NCI-H446 treated with DMSO at 0.1 percent for 48 hours (cell line): ENCODE measurements at places on chromosomes 1 and 21.

DNA sequence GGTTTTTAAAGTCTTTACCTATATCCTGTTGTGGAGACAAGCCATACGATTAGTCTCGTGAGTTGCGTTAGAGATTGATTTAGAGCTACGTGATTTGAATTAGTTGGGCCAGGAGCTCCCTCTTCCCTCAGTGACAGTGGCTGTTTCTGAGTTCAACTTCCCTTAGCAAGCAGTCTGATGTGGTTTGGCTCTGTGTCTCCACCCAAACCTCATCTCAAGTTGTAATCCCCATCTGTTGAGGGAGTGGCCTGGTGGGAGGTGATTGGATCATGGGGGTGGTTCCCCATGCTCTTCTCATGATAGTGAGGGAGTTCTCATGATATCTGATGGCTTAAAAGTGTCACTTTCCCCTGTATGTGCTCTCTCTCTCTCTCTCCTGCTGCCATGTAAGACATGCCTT lies 192.9 kb upstream of the PTGFR start:
- peak; percentile 68 for DNase-seq

DNA sequence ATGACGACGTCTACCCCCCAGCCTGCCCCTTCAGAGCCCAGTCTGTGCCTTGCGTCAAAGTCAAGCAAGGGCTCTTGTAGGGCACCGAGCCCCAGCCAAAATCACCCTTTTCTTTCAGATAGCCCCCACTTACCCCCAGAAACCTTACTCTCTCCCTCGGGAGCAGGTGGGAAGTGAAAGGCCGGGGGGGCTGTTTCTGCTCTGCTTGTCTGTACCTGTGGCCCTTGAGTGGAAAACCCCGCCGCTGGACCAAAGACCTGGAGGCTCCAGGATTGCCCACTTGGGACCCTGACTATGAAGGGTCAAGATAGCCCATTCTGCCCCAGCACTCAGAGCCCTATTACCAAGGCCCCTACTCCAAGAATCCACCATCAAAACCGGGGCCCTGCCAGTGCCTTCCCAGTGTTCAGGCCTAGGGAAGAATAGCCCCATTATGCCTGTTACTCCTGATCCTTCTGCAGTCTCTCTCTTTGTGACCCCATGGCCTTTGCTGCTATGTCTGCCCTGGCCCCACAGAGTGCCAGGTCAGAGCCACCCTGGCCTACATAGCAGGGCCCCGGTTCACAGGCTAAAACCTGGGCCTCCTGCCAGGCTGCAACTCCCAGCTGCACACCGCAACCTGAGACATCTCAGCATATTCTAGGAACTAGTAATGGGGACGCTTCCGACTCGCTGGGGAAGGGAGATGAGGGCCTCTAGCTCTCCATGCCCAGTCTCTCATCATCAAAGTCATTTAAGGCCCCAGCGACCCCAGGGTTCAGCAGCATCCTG lies 22.2 kb upstream of the HPDL start:
- DNase-seq = no peak

- no peak for DNase-seq
Measured at GRCh38 chr1:50426108-50426700, 3.0 kb upstream of the DMRTA2 start.

DNA sequence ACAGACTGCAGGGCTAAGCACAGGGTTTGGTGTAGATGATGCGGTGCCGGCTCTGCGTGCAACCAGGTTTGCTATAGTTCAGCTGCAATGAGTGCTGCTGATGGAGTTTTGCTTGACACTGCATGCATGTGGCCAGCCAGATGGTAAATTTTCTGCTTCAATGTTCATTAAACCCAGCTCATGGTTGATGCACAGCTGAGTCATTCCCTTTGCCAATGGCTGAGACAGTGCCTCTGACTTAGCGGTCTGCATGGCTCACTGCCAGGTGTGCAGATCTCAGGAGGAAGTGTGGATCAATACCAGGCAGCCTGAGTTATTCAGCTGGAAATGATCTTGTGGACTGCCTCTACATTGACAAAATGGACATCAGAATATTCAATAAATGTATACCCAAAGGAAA lies 172.7 kb upstream of the ZP4 start:
- peak; percentile 97 for DNase-seq

GRCh38 chr21:21158376-21158918 lies 160.2 kb downstream of the NCAM2 start:
- DNase-seq = no peak

- DNase-seq = no peak
Measured at GRCh38 chr1:235291599-235292091, 36.3 kb downstream of the ARID4B start.

- no peak for DNase-seq
Measured at GRCh38 chr21:36733857-36734256, 34.9 kb downstream of the SIM2 start.

DNA sequence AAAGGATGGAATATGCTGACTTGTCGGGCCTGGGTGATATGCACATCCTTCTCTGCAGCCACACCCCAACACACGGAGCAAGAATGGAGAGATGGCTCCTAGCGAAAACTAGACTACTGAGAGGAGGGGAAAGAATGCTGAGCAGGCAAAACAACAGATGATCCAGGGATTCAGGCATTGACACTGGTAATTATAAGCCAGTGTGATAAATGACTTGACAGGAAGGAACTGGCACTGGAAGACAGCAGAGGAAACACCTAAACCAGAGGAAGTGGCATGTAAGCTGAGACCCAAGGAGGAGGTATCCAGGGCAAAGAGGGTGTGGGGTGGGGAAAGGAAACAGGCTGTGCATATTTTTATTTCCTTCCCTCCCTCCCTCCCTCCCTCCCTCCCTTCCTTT lies 31.7 kb upstream of the KHDRBS1 start:
- no peak for DNase-seq

DNA sequence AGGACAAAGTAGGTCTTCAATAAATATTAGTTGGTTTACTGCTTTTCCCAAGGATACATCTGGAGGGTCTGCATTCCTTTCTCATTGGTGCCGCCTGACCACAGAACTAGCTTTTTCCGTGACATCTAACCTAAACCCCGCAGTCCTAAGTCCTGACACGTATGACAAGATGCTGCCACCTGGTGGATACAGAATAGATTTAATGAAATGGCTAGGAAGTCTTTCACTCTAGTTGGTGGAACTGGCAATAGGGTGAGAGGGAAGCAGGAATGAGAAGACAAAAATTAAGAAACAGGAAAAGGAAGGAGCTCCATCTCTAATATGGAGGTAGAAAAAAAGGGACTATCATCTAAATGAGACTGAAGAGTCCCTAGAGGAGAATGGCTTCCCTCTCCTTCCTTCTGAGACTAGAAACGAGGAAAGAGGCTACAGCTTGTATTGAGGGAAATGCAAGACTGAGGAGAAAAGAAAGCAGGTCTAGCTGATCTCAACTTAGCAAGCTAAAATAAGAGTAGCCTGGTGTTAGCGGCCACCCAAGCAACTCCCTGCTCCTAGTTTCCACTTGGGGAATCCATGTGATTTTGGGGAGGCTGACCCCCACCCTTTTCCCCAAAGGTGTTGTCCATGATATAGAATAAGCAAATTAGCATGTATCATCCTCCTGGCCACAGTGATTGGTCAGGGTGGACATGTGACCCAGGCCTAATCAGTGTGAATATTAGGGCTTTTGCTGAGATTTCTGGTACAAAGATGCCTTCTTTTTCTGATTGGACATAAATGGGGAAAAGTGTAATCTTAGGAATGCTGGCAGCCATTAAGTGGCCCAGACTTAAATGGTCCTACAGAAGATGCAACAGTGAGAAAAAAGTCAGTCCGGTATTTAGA lies 5.9 kb downstream of the RFX5 start:
- DNase-seq = peak; percentile 68

GRCh38 chr1:29639156-29639736 lies 402.9 kb downstream of the PTPRU start:
- no peak for DNase-seq

GRCh38 chr1:235950318-235950717 lies 83.6 kb upstream of the LYST start:
- DNase-seq = no peak

- no peak for DNase-seq
Measured at GRCh38 chr1:66247415-66248208, 286.3 kb upstream of the SGIP1 start.

- DNase-seq = no peak
Measured at GRCh38 chr1:40789342-40789598, 5.7 kb downstream of the KCNQ4 start.

GRCh38 chr1:19484798-19485361 lies 459 bp downstream of the CAPZB start:
- DNase-seq = no peak

- no peak for DNase-seq
Measured at GRCh38 chr1:147579532-147579931, 38.2 kb downstream of the BCL9 start.

- no peak for DNase-seq
Measured at GRCh38 chr1:29234471-29234870, 1.9 kb upstream of the PTPRU start.

DNA sequence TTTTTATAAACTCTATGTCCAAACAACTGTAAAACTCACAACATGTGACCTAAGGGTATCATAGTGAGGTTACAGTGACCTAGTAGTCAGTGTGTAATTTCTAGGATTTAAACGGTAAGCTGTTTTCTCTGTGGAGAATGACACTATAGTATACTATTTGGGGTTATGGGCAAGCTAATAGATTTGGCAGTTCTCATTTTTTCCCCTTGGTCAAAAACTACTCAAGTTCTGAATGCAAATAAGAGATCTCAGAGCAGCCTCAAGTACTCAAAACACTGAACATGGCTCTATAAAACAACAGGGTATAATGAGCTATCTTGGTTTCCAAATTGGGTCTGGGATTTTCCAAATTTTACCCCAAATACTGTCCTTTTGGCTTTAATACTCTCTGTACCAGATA lies 88.5 kb upstream of the HMCN1 start:
- DNase-seq = no peak

GRCh38 chr1:10644307-10645128 lies 151.9 kb downstream of the CASZ1 start:
- no peak for DNase-seq

- DNase-seq = no peak
Measured at GRCh38 chr1:52669696-52670095, 28.5 kb downstream of the COA7 start.

- no peak for DNase-seq
Measured at GRCh38 chr21:44304877-44305293, 5.0 kb downstream of the PFKL start.

DNA sequence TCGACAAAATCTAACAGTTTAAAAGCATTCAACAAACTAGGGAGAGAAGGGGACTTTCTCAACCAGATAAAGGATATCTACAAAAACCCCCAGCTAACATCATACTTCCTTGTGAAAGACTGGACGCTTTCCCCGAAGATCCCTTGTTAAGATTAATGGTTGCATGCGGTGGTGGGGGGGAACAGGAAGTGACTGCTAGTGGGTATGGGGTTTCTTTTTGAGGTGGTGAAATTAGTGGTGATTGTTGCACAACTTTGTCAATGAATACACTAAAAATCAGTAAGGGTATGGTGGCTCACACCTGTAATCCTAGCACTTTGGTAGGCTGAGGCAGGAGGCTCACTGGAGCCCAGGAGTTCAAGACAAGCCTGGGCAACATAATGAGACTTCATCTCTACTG lies 26.9 kb upstream of the EYA3 start:
- no peak for DNase-seq

DNA sequence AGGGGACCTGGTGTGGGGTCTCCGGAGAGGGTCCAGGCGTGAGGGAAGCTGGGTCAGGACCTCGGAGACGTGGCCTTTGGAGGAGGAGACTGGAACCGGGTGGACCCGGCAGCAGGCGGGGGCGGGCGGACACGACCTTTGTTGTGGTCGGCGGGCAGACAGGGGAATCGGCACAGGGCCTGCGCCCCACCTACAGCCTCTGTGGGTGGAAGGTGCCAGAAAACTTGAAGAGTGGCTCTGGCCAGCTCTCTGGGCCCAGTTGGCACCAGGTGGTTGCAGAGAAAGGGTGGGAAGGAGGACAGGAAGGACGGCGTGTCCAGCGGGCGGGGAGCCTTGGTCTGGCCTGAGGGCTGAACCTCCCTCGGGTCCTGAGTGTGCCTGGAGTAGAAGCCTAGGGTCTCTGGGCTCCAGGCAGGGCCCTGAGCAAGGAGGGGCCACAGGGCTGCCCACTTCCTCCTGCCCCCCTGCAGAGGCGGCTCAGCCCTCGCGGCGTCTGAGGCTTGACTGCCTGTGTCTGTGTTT lies 7.7 kb upstream of the TTLL10 start:
- DNase-seq = no peak

- DNase-seq = no peak
Measured at GRCh38 chr21:46442938-46443337, 15.8 kb upstream of the DIP2A start.

DNA sequence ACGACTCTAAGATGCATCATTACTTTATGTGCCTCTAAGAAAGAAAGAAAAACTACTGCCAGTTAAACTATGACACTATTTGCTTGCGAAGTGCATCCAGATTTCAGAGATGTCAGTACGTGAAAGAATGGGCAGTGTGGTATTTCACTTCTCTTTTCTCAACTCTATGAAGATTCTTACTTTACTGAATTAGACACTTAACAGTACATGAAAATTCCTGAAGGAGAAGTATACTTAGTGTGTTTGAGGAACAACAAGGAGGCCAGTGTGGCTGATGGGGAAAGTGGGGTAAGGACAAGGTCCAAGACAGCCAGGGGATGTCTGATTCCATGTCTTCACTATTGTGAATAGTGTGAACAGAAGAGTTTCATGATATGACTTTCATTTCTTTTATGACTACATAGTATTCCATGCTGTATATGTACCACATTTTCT lies 53.9 kb upstream of the HSD17B7 start:
- DNase-seq = no peak

GRCh38 chr1:66981679-66982078 lies 56.9 kb downstream of the MIER1 start:
- no peak for DNase-seq

DNA sequence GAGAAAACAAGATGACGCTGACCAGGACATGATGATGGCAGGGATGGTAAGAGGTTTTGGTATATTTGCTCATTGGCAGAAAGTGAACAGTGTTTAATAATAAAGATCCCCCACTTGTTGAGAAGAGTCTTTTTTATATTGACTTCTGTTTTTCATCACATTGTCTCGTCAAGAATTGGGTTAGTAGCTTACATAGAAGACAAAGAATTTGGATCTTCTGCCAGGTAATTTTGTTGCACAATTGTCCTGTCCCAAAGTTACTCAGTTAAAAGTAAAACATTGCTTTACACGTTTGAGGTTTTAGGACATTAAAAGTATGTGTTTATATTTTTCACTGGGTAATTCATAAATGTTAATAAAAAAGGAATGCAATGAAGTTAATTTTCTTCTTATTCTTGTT lies 48.3 kb upstream of the LAMC2 start:
- DNase-seq = no peak

- no peak for DNase-seq
Measured at GRCh38 chr1:68175621-68176398, 56.5 kb downstream of the WLS start.

DNA sequence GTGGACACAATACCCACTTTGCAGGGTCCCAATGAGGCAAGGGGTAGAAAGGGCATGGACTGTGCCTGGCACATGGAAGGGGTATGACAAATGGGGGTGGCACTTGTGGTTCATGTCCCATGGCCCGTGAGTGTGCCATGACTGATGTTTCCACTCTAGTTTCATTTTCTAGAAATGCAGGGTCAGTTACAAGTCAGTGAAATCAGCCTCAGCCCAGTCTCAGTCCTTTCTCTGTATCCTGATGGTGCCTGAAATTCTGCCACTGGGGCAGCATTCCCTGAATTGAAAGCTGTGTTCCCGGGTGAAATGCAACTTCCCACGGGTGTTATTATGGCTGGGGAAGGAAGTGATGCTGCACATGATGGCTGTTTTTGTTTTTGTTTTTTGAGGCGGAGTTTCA lies 110.8 kb upstream of the ZBTB40 start:
- no peak for DNase-seq
